ENCODE measurements at places on chromosomes 5 and 9.

- no peak for DNase-seq
Measured at GRCh38 chr9:76618762-76619161, 145.5 kb upstream of the PCA3 start.

DNA sequence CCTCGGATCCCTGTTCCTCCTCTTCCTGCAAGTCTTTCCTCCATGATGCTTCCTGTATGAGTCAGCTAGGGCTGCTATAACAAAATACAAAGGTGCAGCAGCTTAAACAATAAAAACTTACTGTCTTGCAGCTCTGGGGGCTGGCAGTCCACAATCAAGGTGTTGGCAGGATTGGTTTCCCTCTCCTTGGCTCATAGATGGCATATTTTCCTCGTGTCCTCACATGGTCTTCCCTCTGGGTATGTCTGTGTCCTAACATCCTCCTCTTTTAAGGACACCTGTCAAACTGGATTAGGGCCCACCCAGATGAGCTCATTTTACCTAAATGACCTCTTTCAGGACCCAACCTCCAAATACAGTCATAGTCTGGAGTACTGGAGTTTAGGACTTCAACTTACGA is 117.5 kb downstream of the MED10 start:
- DNase-seq, result no peak

DNA sequence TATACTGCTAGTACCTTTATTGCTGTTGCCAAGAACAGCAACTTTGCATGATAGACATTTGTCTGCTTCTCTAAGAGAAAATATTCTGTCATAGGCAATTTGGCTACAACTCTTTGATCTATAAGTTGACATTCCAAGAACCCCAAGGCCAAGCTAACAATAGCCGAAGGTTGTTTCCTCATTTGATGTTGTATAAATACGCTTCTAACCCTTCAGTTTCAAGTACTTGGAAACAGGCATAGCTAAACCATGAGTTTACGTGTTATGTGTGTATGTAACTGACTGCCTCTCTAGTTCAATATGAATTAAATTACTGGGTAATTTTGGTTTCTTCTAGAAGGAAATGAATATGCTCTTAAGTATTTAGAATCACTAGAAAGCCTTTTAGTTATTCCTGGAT is 1034.0 kb downstream of the TLE4 start:
- no peak for DNase-seq

GRCh38 chr5:155952486-155953089 is 374.4 kb upstream of the SGCD start:
- no peak for DNase-seq

GRCh38 chr9:116544896-116545295 is 142.2 kb upstream of the TRIM32 start:
- no peak for DNase-seq

DNA sequence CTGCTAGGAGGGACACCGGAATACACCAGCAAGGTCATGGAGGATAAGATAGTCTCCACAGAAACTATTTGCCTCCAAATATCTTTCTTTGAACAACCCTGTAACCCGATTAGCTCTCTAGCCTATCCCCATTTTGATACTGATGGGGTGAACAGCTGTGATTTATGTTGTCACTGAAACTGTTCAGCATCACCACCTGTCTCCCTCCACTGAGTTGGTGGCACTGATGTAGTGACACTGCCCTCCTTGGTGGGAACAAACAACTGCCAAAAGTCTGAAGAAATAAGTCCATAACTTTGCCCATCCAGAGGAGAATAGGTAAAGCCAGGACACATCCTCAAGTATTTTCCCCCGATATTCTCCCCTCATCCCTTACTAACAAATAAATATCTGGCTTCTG is 24.3 kb upstream of the KCNV2 start:
- no peak for DNase-seq
